CMK (cell line): ENCODE measurements at places on chromosomes 2 and 18.

- no peak for DNase-seq
Observed at GRCh38 chr2:72963423-72964145, 46.3 kb downstream of the EMX1 start.

DNA sequence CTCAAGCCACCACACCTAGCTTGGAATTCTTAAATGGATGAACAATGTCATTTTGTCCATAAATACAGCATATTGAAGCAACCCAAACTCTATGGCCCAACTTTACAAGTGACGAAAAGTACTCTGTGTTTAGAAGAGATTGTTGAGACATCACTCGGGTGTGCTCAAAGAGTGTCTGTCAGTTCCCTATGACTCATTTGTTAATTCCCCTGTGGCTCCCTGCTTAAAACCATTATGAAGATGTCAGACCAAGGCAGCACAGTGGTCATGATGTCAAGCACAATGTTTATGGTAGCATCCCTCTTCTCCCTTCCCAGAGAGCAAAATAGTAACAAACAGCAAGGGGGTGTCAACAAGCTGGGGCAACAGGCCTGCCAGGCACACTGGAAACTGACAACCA, 3.0 kb downstream of the LYG1 start:
- no peak for DNase-seq

GRCh38 chr2:137951586-137951985, 12.7 kb upstream of the HNMT start:
- DNase-seq = no peak

DNA sequence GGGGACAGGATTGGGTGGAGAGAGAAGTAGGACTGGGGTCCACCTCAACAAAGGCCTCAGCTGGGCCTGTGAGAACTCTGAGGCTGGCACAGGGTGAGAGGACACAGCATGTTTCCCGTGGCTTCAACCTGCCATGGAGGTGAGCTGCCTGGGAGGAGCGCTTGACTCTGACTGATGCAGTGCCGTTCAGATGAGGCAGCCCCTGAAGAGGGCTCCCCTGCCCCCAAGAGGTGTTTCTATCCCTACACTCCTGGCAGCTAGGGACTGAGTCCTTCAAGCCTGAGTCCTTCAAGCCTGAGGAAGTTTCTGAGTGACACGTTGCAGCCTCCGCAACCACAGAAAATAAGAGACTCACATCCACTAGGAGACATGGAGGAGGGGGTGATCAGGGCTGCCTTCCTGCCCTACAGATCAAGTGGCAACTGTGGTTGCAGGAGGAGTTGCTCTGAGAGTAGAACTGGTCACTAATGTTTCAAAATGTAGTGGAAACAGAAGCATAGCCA, 49.6 kb upstream of the TMEM177 start:
- DNase-seq = no peak

DNA sequence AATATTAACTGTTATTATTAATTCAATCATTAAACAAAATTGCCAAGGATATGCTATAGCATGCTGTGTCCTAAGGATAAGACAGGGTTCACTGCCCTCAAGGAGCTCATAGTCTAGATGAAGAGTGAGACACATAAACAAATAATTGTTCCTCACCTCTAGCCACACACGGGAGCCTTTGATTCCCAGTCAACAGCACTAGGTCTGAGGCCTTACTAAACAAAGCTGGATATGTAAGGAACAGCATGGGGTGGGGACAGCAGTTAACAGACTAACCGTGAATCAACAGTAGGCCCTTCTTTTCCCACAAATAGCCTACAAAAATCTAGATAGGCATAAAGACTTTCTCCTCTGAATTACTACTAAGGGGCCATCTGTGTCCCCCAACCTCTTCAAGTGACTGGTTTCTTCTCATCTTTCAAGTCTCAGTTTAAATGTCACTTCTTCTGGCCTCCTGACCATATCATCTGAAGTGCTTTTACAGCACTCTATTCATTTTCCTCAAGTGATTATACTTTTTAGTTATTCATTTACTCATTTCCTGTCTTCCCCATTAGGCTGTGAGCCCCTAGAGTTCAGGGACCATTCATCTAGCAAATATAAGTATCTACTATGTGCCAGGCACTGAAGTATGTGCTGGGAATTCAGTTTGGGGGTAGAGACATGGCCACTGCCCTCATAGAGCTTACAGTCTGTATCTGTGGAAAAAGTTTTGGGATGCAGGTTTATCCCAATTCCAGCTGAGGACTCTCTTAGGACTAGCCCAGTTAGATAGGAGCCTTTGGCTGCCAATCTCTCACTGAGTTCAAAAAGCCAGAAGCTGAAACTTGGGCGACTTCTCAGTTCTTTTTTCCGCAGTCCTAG, 29.9 kb upstream of the IHH start:
- no peak for DNase-seq
